ENCODE measurements at places on chromosomes 2 and 18.

DNA sequence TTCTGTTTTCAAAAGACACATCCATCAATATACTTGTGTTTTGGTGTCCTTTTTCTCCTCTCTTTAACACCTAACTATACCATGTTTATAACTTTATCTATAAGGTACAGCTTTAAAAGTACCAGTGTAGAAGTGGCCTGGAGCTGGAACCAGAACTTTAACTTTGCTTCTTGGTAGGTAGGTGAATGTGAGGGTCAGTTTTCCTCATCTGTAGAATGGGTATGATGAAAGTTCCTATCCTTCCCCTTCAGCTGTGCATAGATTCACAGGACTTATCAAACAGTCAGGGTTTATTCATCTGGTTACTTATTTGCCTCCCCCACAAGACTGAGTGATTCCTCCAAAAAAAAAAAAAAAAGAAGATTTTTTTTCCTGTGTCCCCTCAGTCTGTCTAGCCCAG, 12.7 kb downstream of the KCTD1 start:
- no peak for DNase-seq

- DNase-seq, result no peak
These were observed 109.3 kb downstream of the MBP start for GRCh38 chr18:77023102-77023782.

- no peak for DNase-seq
These were observed 96.5 kb upstream of the BOD1L2 start for GRCh38 chr18:57050310-57050949.

DNA sequence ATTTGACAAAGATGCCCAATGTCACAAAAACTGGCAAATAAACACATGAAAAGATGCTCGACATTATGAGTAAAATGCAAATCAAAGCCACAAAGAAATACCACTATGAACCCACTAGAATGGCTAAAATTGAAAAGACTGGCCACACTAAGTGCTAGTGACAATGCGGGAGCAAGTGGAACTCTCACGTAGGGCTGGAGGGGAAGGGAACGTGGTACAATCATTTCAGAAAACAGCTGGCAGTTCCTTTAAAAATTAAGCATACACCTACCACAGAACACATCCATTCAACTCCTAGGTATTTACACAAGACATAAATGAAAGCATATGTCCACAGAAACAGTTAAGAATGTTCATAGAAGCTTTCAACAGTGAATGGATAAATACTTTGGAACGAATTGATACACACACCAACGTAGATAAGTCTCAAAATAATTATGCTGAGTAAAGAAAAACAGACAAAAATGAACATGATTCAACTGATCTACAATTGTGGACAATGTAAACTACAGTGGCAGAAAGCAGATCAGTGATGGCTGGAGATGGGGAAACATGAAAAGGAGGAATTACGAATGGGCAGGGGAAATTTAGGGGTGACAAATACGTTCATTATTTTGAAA, 71.7 kb downstream of the MYOM1 start:
- no peak for DNase-seq

GRCh38 chr2:108607706-108608301, 73.5 kb downstream of the LIMS1 start:
- no peak for DNase-seq

DNA sequence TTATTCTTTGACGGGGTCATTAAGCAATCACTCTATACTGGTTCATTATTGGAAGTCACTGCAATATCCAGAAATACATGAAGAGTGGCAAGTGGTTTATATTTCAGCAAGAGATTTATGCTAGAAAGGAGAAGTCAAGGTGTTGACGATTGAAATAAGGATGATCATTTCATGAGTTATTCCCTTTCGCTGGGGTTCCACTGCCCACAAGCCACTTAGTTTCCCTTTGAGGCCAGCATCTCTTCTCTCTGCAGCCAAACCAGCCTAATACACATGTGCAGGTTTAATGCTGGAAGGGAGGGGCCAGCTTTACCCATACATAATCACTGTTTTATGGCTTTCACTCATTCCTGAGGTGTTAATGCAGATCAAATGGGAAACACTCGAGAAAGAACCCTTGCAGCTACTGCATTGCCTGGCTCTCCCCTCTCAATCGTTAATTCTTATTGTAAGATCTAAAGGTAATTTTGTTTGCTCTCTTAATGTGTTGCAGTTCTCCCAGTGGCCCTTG, 108.4 kb downstream of the MEIS1 start:
- no peak for DNase-seq

DNA sequence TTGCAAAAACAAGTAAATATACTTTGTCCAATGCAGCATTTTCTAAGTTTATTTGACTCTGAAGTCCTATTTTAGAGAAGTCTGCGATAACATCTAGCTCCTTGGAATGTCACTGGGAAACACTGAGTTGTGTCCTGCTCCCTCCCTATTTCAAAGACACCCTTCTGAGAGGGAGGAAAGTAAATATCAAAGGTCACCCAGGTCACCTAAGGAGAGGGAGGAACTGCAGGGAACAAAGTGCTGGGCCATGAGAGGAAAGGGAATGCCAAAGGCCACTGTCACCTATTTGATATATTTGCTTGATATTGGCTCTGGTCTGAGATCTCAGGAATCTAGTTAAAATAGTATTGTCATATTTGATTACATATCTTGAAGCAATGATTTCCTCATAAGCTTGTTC, 201.3 kb downstream of the GCA start:
- DNase-seq, result no peak

DNA sequence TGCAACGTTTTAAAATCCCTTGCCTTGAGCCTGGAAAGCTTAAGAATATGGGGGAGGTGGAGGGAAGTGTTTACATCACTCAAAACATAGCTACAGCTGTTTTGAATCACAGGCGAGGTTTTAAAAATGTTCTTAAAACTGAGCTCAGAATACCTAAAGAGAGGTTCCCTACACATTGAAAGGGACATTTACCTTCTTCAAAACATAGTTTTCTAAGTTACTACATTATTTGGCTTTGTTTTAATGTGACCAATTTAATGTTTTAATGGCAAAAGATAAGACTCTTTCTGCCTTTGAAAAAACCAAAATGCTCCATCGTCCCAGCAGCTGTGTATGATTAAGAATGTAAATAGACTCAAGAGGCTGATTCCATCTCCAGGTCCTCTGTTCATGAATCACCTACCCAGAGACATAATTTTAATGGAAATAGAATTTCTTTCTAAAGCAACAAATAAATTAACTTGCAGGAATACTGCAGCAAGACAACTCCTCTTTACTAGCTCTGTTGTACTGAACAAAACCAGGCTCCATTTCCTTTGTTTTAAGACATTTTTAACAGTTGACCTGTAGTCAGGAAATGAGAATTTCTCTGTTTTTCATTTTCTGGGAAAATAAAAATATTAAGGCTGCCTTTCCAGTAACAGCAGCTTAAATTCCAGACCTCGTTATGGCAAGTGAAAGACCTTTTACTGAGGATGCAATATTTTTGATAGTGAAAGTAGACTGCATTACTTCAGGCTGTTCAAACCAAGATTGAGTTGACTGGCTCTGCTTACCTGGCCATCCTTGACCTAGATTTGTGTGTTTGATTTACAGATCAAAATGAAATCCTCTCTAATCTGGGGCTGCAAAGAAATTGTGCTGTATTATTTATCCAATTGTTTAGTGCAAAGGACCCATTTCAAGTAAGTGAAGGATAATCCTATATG, 33.7 kb upstream of the WDR75 start:
- no peak for DNase-seq

DNA sequence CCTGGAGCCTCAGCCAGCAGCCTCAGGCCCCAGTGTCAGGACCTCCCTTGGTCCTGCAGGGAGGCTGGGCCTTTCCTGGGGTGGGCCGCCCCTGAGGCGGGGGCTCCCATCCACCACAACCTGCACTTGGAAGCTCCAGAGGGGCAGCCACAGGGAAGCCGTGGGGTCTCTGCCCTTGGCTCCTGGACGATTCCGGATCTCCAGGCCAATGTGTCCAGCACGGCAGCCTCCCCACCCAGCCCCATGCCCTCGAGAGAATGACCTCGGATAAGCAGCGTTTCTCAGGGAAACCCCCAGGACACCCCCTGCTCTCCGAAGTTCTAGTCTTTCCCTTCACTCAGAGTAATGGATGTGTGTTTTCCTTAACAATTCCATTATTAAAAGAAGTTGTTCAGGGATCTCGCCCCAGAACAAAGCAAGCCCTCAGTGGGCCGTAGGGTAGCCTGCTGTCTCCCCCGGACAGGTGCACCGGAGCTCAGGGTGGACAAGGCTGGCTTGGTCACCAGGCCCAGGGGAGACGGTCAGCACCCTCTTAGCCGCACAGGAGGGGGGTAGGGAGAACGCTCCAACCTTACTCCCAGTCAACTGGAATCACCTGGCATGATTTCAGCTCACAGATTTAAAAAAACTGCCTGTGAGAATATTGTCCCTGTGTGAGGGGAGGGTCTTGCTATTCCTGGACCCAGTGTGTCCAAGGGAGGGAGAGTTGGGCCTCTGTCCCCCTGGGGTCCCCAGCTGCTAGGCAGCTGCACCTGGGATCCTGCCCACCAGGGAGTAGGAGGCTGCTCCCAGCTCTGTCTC, 72.2 kb upstream of the OTOS start:
- no peak for DNase-seq

DNA sequence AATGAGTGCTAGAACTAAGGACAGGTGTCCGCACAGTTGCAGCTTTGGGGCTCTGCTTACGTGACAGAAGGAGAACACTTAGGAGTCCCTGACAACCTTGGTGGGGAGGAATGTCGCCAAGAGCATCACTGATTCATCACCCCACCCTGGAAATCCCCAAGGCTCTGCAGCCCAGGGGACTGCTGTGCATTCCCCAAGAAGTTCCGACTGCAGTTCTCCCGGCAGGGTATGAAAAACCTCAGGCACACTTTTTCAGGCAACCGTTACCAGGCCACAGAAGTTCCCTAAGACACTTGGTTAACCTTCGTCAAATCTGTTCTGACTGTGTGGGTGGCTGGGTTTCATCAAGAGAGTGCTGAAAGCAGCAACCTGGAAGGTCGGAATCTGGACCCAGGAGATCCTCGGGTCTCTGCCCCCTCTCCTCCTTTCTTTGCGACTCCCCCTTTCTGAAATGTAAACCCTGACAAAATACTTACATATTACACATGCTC, 192.1 kb upstream of the CXCR4 start:
- peak; percentile 36 for DNase-seq

- DNase-seq, result no peak
These were observed 131.4 kb upstream of the MAPRE2 start for GRCh38 chr18:34909637-34910364.

GRCh38 chr18:77101410-77102258, 30.9 kb downstream of the MBP start:
- peak; percentile 53 for DNase-seq

DNA sequence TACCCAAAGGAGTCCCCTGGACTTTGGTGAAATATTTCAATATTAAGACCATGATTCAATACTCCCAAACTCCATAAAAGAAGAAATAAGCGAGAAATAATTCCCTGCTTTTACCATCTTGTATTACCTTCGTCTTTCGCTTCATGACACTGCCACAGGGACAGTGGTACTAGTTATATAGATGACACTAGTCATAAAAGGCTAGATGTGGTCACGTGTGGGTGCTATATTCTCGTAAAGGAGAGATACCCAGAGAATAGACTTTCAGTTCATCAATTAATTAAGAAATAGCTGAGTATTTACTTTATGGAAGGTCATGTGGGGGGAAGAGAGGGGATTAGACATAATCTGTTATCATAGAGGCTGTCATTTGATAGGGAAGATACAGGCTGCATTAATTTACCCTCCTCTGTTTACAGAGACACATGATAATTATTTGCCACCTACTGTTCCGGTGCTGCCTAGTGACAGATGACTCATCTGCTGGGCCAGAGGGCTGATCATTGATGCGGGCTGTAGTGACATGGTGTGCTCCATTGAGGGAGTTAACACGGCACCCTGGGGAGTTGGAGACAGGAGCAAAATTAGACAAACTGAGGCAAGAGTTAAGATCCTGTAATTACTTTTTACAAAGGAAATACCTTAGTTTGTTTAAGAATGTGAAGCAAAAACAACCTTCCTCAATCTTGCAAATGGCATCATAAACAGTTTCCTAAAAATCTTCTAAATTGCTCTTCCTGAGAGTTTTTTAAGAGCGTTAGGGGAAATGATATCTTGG, 78.2 kb upstream of the ITGB6 start:
- no peak for DNase-seq

DNA sequence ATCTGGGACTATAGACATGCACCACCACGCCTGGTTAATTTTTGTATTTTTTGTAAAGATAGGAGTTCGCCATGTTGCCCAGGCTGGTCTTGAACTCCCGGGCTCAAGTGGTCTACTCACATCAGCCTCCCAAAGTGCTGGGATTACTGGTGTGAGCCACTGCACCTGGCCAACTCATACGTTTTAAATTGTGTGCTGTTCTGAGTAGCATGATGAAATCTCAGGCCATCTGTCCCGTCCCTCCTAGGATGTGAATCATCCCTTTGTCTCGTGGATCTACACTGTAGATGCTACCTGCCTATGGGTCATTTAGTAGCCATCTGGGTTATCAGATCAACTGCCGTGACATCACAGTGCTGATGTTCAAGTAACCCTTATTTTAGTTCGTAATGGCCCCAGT, 38.5 kb upstream of the RMP24 start:
- no peak for DNase-seq

DNA sequence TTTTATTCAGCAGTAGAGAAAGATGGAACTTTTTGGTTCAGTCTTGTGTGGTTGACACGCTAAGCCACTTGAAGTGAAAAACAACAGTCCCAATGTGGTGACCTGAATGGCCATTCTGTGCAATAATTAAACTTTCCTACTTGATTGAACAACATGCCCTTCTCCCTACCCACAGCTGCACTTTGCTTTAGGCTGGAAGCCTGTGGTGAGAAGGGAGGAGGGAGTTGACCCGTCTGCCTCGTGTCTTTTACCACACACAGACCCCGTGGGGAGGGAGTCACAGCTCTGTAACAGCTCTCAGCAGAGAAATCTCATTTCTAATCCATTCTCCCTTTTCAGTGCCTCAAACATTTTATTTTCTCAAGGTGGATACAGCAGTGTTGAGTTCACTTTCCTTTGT, 138.2 kb upstream of the PKDCC start:
- no peak for DNase-seq

DNA sequence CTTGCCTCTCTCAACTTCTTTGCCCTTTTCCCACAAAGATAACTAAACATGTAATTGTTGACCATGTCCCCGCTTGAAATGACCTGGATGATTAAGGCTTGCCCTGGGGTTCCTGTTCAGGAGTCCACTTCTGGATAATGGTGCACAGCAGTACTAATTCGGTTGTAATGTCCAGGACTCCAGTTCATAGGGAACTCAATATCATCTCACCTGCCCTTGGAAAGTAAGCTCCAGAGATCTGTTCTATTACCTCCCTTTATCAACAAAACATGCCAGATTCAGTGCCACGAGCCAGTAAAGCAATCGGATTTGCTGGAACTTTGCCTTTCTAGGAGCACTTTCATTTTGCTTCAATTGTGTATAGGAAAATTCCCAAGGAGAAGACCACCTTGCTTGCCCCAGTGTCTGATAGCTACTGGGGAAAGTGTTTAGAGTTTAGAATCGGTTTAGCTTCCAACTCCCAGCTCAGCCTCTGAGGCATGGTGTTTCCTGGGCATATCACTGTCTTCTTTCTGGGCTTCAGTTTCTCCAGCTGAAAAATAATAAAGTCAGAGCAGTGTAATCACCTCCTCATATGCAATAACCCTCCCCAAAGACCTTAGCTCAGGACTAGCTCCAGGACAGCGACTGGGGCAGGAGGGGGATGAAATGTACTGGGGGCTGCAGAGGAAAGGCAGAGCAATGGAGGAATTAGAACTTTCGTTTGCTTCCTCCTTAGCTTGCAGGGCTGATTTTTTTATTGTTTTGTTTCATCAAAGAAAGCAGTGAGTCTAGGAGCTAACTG, 162.6 kb upstream of the CYRIA start:
- no peak for DNase-seq

All from stimulated activated CD4-positive, alpha-beta T cell treated with anti-CD3 and anti-CD28 coated beads, Interleukin-15, amount 100 ng/mL, for 48 hours (primary cell).